ENCODE measurements at places on chromosomes 2 and 18. TPM values are rescaled to one million over a fixed set of nuclear protein-coding genes. Genes with fewer than 3 reads are reported as not detected.

ZBTB7C gene
- polyA plus RNA-seq: 14.1 TPM

ABCB11 gene
- 16.1 TPM for polyA plus RNA-seq

RNF103 gene
- polyA plus RNA-seq: 53.7 TPM

CD28 gene
- polyA plus RNA-seq: 0.91 TPM

NR4A2 gene
- polyA plus RNA-seq: 9.5 TPM

POTEI gene
- polyA plus RNA-seq: 11.3 TPM

ZNF804A gene
- polyA plus RNA-seq: not detected

MOGAT1 gene
- polyA plus RNA-seq: not detected

STK39 gene
- polyA plus RNA-seq: 70.7 TPM

PPM1B gene
- 50.7 TPM for polyA plus RNA-seq

TUBA3E gene
- polyA plus RNA-seq: 386 TPM
